ENCODE measurements at places on chromosomes 16 and 17.
A peak's percentile ranks its signal among the peaks of the same experiment; 100 is the strongest.

GRCh38 chr17:77425348-77425747, 284.6 kb downstream of the SEC14L1 start:
- DNase-seq = no peak

- DNase-seq = peak; percentile 18
Measured at GRCh38 chr17:43900183-43900857, 7.0 kb downstream of the MPP2 start.

- no peak for DNase-seq
Measured at GRCh38 chr16:1102921-1103635, 7.0 kb upstream of the C1QTNF8 start.

GRCh38 chr17:28744104-28744971, 527 bp downstream of the TRAF4 start:
- DNase-seq = no peak

DNA sequence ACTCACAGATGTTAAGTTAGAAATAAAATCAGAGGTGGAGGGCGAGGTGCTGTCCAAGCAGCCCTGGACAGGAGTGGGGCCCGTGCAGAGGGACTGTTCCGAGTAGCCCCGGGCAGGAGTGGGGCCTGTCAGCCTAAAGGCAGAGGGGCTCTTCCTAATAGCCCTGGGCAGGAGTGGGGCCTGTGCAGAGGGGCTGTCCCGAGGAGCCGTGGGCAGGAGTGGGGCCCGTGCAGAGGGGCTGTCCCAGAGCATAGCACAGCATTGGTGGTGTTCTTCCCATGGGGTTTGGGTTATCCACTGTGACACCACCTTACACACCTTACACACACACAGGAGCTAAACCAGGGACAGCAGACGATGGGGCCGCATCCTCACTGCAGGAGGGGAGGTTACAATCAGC, 10.4 kb downstream of the CEP131 start:
- no peak for DNase-seq

- no peak for DNase-seq
Measured at GRCh38 chr17:40514013-40514875, 12.8 kb upstream of the TNS4 start.

- no peak for DNase-seq
Measured at GRCh38 chr17:36939052-36939801, 2.0 kb downstream of the LHX1 start.

- DNase-seq = no peak
Measured at GRCh38 chr16:88345721-88346560, 36.8 kb upstream of the ZNF469 start.

DNA sequence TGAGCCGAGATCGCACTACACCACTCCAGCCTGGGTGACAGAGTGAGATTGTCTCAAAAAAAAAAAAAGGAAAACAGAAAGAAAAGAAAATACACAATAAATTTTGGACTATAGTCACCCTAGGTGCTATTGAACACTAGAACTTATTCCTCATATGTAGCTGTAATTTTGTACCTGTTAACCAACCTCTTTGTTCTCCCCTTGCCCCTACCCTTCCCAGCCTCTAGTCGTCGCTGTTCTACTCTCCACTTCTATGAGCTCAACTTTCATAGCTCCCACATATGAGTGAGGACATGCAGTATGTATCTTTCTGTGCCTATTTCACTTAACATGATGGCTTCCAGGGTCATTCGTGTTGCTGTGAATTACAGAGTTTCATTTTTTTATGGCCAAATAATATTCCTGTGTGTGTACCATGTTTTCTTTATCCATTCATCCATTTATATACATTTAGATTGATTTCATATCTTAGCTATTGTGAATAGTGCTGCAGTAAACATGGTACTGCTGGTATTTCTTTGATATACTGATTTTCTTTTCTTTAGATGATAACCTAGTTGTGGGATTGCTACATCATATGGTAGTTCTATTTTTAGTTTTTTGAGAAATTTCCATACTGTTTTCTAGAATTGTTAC, 28.3 kb downstream of the VPS35L start:
- DNase-seq = no peak

GRCh38 chr17:57975044-57975443, 13.0 kb downstream of the VEZF1 start:
- DNase-seq = no peak

DNA sequence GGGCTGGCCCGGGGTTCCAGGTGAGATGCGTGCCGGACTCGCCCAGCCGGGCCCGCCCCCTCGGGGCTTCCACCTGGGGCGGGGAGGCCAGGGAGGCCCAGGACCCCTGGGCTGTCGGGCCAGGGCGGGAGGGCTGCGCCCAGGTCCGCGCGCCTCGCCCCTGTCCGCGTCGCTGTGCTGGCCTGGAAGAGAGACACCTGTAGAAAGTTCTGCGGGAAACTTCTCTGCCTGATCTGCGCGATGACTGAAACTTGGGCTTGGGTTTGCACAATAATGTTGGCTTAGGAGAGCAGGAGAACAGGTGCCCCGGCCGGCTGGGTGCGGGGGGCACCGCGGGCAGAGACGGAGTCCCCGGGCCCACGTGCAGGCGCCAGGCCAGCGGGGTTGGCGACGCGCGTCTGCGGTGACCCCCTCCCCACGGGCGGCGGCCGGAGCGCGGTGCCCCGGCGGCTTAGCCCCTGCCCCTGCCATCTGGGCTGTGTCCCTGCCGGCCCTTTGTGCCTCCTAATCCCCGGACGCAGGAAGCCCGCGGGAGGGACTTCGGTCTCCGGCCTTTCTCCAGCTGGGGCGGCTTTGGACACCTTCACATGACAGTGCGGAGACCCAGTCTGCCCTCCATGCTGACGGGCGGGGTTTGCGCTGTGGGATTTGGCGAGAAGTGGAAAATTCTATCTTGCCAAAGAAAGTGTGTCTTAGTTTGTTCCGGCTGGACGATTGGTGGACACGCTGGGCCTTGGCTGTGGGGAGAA, 483 bp downstream of the LLGL2 start:
- no peak for DNase-seq

GRCh38 chr17:18854956-18855355, 3.0 kb upstream of the PRPSAP2 start:
- DNase-seq = no peak

DNA sequence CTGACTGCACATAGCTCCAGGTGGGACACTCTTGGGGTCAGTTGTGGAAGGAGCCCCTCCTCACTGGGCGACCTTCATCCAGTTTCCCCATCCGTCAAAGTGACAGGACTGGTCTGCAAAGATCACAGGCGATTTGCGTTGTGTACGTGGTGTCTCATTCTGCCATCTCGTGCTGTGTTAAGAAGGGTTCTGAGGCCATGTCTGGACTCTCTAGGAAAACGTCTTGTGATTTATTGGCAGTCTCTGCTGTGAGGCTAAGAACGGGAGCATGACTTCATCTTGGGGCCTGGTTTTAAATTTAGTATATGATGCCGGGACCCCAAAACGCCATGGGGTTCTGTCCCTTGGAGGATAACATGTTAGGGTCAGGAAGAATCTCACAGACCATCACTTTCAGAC, 65.2 kb upstream of the CIBAR2 start:
- no peak for DNase-seq

DNA sequence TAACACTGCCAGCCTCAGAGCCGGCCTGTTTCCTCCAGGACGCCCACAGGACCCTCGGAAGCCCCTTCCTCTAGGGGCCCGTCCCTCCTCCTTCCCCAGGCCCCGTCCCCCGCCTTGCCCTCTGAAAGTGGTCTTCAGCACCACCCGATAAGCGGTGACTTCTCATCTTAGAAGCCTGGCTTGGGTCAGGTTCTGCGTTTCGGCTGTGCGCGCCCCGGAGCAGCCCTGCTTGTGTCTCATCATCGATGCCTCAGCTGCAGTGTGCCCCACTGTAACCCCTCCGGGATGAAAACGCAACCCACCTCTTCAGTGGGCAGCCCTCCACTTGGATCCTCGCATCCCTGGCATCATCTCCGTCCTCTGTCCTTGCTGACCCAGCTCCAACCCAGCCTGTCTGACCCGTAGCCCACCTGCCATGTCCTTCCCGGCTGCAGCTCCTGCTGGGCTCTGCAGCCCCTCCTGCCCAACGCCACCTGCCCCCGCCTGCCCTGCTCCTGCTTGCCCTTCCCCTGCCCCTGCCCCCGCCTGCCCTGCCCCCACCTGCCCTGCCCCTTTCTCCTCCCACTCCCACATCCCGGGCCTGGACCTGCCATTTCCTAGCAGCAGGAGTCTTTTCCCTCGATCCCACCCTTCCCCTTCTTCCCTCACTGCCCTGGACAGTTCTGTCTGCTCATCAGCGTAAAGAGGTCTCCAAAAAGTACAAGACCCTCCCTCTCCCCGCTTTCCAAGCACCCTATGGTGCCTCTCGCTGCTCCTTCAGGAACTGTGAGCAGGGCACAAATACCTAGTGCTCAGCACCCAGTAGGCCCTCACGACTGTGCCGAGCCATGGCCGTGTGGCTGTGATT, 112.5 kb upstream of the CHMP6 start:
- no peak for DNase-seq

- DNase-seq = no peak
Measured at GRCh38 chr16:87376660-87377059, 6.9 kb downstream of the FBXO31 start.

- no peak for DNase-seq
Measured at GRCh38 chr17:64491994-64492393, 4.9 kb downstream of the POLG2 start.

DNA sequence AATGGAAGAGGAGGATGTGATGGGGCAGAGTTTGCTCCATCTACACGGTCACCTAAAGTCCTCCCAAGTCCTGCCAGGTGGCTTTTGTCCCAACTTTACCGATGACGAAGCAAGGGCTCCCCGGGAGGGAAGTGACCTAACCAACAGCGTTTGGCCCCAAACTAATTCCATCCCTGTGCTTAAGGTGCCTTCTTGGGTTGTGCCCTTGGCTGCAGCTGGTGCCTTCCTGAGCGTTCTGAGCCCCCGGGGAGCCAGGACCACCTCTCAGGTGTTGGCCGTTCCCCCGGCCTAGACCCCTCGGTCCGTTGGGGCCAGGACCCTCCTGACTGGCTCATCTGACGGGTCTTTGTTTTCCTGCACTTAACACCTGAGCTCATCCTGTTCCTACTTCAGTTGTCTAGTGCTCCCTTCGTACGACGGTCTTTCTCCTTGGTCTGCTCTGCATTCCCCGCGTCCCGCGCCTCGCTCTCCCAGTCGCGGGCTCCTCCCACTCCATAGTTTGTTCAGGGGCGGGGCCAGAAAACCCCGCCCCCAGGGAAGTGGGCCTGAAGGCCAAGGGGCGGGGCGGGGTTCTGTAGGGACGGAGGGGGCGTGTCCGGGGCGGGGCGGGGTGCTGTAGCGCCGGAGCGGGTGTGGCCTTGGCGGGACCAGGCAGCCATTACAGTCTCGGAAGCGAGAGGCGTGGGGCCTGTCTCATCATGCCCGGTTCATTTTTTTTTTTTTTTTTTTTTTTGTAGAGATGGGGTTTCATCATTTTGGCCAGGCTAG, 822 bp upstream of the ZSCAN10 start:
- no peak for DNase-seq

DNA sequence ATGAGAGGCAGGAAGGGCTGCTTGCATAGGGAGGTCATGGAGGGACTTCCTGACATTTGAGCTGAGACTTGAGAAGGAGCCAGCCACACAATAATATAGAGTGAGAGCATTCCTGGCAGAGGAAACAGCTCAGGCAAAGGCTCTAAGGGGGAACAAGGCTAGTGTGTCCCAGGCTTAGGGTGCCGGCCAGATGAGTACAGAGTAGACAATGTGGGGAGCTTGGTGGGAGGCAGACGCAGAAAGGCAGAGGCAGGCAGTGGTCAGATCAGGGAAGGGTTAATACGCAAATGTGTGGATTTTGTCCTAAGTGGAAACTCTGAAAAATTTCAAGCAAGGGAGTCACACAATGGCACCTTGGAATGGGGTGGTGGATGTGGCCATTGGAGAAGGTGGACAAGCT, 31.3 kb downstream of the CD300LB start:
- DNase-seq = no peak

DNA sequence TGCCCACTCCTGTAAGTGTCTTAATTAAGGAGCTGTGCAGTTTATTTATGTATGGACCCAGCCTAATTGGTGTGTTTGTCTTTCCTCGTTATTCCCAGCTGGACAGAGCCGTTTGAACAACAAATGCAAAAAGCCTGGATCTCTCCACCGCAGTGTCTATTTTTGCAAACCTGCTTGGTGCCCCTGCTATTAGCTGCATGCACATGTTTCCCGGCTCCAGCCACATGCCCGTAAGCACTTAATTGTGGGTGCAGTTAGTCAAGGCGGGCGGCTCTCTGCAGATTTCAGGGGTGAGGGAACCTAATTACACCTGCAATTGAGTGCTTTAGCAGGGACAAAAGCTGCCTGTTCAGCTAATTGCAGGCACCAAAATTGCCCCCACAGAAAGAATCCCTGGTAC, 74.0 kb upstream of the GSE1 start:
- no peak for DNase-seq

DNA sequence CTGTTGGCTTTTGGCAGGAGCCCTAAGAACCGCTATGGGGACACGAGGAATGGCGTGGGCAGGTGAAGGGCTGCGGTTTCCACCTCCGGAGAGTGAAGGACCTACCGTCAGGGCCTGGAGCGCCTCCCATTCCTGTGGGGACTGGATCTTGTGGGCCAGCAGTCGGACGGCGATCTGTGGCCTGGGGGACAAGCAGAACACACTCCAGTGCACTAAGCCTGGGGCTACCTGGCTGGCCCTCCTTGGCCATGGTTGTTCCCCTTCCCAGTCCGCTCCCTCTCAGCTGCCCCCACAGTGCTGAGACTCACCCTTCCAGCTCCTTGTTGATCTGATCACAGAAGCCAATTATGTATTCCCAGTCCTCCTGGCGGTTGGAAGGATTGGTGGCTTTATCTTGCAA, 15.0 kb downstream of the GGA3 start:
- no peak for DNase-seq

DNA sequence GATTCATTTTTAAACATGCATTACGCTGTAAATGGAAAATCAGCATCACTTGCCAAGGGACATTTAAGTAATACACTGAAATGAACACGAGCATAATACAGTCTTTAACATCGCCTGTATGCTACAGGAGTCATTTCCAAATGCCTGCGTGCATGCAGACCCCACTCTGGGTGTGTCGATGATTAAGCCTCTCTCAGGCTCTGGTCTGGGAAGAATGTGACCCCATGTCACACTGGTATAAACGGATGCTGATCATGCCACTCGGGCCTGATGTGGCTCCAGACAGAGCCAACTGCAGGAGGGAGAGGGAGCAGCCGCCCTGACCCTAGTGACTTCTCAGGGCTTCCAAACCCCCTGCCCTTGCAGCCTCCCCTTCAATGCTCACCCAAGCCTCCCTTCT, 10.8 kb downstream of the EMP2 start:
- no peak for DNase-seq

DNA sequence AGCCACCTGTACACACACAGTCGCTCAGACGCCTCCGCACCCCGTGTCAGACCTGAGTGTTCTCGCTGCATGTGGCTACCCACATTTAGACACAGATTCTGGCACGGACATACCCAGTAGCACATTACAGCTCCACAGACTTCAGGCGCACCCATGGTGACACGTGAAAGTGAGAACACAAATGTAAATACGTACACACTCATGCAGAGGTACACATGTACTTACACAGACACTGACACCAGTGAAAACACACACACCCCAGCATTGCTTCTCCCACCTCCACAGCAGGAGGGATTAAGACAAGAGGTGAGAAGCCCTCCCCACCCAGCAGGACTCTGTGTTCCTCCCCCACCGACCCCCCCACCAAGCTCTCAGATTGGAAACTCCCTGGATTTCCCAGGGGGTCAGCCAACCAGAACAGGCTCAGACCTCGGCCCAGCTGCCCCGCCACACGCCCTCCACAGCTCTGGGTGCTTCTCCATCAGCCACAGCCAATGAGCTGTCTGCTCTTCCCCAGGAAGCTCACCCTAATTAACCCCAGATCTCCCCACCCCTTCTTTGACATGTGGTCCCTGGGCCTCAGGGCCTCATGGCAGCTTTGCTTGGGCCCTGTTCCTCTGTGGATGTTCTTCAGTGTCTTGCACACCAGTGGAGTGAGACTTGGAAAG, 5.3 kb upstream of the FOXN1 start:
- no peak for DNase-seq

- DNase-seq = no peak
Measured at GRCh38 chr16:11320170-11320569, 25.1 kb upstream of the RMI2 start.

All from Panc1 (cell line).